ENCODE measurements at places on chromosomes 12 and 14.

- DNase-seq = no peak
These were observed 360.8 kb downstream of the CCDC91 start for GRCh38 chr12:28550757-28551704.

DNA sequence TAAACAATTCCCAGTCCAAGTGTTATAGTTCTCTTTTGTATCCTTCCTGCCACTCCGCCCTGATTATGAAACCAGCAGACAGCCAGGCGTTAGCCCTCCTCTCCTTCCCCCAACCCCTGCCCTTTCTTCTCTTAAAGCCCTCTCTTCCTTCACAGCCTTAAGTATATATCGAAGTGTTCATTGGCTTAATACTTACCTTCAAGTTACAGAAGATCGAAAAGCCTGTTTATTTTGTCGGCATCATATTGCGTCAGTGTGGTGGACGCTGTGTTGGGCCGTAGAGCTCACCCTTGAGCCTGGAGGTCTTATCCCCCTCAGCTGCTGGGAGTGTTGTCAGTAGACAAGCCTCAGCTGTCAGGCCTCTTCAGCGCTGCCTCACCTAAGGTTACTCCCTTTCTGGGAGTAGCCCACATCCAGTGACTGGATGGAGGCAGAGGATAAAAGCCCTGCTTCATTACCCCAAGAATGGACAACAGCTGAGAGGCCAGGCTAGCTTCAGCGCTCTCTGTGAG lies 36.2 kb downstream of the CMAS start:
- DNase-seq = no peak

GRCh38 chr14:78612666-78613065 lies 442.5 kb downstream of the NRXN3 start:
- DNase-seq = no peak

DNA sequence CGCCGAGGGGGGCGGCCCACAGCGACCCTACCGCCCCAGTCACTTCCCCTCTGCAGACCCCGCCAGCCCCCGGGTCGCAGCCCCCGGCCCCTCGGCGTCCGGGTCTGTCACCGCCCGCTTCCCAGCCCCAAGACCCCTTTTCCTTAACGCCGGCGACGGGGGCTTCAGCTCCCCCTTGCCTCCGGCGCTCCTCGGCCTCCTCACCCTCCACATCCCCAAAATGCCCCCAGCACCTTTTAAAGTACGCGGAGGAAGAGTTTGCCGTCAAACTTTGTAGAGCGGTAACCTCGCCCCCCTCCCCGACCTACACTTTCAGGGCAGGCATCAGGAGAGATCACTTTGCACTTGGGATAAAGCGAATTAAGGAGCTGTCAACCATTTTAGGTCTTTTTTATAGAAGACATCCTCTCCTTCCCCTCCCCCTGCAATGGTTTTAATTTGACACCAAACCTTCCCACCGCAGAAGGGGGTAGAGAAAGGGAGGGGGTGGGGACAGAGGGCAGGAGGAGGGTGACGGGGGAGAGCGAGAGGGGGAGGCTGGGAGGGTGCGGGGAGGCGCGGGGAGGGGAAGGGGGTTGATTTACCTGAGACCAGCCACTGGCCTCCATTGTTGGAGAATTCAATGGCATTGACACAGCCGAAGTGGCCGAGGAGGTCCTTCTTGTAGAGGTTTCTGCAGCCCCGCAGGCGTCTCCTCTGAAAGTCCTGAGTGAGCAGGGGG lies 578 bp downstream of the DCAF5 start:
- DNase-seq = no peak

GRCh38 chr14:74936731-74937130 lies 13.7 kb upstream of the RPS6KL1 start:
- DNase-seq = no peak

- DNase-seq = no peak
These were observed 54.0 kb downstream of the CYP46A1 start for GRCh38 chr14:99737956-99738667.

DNA sequence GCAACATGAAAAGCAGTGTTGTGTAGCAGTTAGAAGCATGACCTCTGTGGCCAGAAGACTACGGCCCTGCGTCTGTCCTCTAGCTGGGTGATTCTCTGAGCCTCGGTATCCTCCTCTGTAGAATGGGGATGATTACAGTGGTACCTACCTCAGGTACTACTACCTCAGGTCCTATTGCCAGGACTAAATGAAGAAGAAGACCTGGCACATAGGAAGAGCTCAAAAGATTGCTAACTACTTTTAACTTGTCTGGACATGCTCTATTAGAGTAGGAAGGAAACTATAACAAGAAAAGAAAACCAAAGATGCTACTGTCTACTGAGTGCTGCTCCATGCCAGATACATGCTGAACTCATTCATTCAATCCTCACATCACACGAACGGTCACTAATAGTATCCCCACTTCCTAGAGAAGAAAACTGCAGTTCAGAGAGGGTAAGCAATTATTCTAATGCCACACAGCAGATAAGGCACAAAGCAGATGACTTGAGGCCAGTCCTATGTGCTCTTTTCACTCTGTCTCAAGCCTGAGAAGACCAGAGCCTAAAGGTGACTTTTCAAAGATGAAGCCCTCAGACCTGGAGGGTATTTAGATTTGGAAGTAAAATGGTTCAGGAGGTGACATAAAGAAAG lies 108.1 kb upstream of the HIF1A start:
- no peak for DNase-seq

DNA sequence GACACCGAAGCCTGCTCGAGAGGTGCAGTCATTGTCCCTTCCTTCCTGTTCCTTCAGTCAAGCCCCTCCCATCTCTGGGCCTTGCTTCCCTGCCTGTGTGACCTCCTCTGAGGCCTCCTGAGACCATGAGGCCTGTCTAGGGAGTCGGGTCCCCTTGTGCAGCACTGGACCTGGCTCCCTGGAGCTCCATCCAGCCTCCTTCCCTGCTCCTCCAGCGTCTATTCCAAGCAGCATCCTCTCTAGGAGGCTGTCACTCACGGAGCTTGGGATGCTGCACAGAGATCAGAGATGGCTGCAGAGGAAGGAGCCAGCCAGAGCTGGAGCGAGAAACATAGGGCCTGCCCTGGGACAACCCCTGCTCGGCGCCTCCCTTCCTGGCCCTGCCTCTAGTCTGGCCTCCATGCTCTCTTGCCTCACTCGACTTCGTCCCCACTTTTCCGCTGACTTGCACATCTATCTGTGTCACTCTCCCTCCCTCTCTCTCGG lies 142.7 kb downstream of the BCL11B start:
- no peak for DNase-seq

All from activated CD8-positive, alpha-beta memory T cell treated with anti-CD3 and anti-CD28 coated beads for 1 hour (primary cell).